ENCODE measurements at places on chromosomes 1 and 21.
A peak's percentile ranks its signal among the peaks of the same experiment; 100 is the strongest.

DNA sequence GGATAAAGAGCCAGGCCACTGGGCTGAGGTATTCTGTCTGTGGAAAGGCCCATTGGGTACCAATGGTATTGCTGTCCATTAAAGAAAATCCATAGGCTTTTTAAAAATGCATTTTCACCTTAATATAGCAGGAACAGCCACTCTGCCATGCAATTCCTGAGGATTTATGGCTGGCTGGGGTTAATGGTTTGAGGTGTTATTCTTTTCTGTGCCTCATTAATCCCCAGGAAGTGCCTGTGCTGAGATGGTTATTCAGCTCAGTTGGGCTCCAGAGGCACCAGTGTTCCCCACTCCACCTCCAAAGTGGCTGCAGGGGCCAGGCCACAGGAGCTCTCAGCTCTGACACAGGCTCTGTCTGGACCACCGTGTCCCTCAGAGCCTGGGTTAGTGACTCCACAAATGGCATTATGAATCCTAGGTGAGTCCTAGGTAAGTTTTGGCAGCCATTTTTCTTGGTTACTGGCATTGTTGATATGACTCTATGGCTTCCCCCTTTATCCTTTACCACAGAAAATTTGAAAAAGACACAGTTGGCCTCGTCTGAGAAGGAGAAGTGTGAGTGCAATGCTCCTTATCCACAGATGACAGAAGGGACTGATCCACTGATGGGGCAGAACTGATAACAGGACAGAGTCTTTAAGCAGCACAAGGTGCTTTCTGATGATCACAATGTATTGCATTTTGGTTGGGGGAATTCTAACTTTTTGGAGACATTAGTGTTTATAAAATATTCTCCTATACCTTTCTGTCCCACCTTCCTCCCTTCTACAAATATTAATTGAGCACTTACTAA lies 2.2 kb upstream of the PAPPA2 start:
- DNase-seq = no peak

DNA sequence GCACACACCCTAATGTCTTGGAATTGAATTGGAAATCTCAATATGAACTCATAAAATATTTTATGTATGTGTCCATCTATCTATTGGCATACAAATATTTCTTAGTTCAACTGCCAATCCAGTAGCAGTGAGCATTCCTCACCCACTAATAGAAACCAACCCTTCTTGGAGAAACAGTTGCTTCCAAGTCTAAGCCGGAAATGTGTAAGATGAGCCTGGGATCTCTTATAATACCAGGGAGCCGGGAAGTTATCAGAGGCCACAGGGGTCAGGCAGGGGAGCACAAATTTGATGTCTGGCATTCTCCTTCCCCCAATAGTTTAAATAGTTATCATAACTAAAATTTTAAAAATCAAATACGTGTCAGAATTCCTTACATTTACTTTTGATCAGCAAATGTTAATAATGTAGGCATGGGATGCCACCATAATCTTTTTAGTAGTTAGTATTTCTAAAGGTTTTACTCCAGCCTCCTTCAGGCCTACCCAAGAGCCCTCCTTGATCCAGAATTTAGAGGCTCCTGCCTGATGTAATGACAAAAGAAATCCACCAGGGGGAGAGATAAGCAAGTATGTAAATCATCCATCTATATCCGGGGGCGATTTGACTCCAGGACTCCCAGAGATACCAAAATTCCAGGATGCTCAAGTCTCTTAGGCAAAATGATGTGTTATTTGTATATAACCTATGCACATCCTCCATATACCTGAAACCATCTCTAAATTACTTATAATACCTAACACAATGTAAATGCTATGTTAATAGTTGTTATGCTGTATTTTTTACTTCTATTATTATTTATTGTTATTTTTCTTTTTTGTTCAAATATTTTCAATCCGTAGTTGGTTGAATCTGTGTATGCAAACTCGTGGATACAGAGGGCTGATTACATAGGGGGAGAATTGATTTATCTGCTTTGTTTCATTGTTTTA lies 218.7 kb upstream of the COA6 start:
- DNase-seq = peak; percentile 61

- no peak for DNase-seq
These were observed 4.0 kb downstream of the USP24 start for GRCh38 chr1:55210990-55211801.

DNA sequence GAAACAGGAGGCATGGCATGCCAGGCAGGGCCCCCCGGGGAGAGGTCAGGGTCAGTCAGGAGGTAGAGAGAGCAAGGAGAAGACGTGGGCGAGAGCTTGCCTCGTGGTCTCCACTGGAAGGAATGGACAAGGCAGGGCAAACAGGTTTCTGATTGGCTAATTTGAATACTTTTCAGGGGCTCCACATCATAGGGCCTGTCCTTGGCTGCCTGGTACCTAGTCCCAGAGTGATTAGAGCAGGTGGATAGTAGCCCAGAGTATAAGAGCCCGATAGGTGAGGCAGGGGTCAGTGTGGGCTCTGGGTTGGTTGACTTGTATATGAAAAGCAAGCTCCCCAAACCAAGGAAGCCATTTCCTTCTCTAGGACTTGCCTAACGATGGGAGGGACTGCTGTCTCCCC lies 178.6 kb downstream of the ZP4 start:
- DNase-seq = no peak

- DNase-seq = no peak
These were observed at the start of gene TRAF3IP3 for GRCh38 chr1:209755926-209756614. TRAF3IP3 (plus strand) TSS chr1:209756053; CDS start chr1:209760040, 3,987 bp downstream.

GRCh38 chr1:239909898-239910297 lies 181.8 kb upstream of the FMN2 start:
- no peak for DNase-seq

GRCh38 chr1:57858740-57859139 lies 434.9 kb upstream of the DAB1 start:
- no peak for DNase-seq

GRCh38 chr1:54417123-54417522 lies 10.9 kb upstream of the SSBP3 start:
- no peak for DNase-seq

DNA sequence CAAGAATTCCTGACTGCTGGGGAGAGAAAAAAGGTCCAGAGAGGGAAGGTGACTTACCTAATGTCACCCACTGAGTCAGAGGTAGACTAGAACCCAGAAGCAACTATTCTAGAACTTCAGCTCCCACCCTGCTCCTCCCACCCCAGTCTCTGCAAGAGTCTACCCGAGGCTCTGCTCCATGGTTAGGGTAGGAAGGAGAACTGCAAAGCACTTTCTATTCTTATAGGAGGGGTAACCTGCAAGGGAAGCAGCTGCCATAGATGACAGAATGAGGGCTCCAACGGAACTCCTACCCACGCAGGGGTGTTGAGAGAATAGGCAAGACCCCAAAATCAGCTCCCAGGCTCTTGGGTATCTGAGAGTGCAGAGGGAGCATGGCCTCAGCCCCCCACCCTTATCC lies 4.3 kb downstream of the SLC9A1 start:
- DNase-seq = no peak

DNA sequence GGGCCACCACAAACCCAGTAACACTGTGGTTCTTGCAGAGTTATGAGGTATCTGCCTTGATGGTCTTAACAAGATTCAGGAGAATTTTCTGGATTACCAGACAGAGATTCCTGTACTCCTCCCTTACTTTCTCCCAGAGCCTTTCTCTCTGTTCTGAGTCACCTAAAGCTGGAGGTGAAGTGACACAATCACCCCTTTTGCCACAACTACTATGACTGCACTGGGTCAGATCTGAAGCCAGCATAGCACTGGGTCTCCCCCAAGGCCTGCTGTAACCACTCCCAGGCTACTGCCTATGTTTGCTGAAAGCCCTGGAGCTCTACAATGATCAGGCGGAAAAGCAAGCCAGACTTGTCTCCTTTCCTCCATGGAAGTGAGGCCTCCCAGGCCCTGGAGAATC lies 156.7 kb upstream of the NEGR1 start:
- DNase-seq = no peak

- no peak for DNase-seq
These were observed 46.7 kb downstream of the SMYD3 start for GRCh38 chr1:246460406-246460805.

DNA sequence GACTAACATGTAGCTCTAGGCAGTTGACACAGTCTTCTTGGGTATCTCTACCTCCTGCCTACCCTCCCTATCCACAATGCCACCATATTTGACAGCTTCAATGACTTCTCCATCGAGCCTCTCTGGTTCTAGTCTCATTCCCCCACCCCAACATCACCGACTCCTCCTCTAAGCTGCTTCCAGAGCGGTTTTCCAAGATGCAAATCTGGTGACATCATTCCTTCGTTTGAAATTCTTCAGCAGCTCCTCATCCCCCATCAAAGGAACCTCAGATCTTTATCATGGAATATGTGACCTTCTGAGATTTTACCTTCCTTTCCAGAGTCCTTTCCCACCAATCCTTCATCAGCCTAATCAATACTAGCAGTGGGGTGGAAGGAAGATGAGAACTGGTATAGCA lies 352.4 kb upstream of the RUNX1 start:
- no peak for DNase-seq

DNA sequence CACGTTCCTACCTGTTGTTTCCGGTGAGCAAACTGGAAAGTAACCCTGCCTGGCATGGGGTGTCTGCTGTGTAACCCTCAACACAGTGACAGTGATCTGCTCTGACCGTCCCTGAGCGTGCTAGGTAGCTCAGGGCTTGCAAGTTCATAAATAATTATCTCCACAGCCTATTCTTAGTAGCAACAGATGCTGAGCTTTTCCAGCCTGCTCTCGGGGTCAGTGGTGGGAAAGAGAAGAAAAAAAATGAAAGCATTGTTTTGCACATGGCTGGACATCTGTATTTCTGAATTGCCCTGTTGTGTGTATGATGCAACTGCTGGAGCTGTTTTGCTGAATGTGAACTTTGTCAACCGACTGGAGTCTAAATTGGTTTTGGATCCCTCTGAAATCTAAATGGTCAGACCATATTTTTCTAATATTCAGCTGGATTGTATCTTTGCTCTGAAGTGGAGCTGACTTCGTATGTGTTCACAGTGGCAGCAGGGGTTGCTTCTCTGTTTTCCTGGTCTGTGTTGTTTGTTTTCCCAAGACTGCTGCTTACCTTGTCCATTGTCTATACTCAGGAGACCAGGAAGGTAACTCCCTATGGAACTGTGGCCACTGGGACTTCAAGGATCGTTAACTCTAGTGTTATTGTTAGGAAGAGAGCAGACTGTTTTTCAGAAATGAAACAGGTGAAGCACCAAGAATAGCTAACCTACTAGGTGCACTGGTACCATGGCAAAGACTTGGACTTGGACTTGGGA lies 27.0 kb downstream of the TGFB2 start:
- peak; percentile 71 for DNase-seq
